ENCODE measurements at places on chromosomes 3 and 15. TPM values are rescaled to one million over a fixed set of nuclear protein-coding genes. Genes with fewer than 3 reads are reported as not detected.

Gene USP19
- polyA plus RNA-seq, result 30.0 TPM

Gene TMCO5A
- polyA plus RNA-seq, result not detected

Gene EIF4E3
- 12.8 TPM for polyA plus RNA-seq

Gene TAGLN3
- 3.0 TPM for polyA plus RNA-seq

Gene ERICH6
- not detected for polyA plus RNA-seq

Gene MKRN2OS
- 0.53 TPM for polyA plus RNA-seq

Gene ASB14
- 0.71 TPM for polyA plus RNA-seq

Gene PPM1L
- 9.8 TPM for polyA plus RNA-seq

Gene SPATA12
- not detected for polyA plus RNA-seq

Gene C3orf49
- polyA plus RNA-seq, result 0.97 TPM

Gene DLL4
- 10.5 TPM for polyA plus RNA-seq

Gene GCSAM
- 1.1 TPM for polyA plus RNA-seq

- peak; percentile 85 for DNase-seq
Observed at GRCh38 chr15:75452364-75452864, 924 bp upstream of the SIN3A start.

- no peak for DNase-seq
Observed at GRCh38 chr3:72238801-72239200, 453.9 kb upstream of the PROK2 start.

DNA sequence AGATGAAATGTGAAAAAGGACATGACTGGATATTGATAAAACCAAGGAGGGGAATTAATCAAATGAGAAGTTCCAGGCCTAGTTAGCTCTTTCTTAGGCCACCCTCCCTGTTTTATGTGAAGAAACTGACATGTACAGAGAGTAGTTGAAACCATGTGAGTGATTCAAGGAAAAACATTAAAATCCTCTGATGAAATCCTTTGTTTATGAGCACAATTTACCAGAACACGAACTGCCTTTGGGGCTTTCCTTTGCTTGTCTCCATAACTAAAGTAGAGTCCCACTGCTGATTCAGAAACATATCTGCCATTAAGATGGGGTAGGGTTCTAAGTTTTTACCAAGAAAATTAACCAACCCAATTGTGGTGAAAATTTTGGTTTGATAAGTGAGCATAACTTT is 558.3 kb downstream of the NR2F2 start:
- DNase-seq, result no peak

DNA sequence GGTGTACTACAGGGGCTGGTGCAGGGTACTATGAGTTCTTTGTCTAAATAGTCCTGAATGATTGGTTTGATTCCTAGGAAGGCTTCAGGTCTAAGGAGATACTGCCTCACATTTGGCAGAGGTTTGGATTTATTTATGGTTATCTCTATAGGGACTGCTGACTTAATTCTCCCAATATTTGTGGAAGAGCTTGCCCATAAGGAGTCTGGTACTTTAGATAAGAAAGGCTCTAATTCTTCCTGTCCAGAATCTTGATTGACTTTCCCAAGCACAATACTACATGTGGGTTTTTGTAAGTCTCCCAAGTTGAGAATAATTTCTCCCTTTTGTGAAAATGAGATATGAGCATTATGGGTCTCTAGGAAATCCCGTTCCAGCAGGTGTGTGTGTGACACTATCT is 36.7 kb upstream of the AP4E1 start:
- DNase-seq, result no peak

- DNase-seq, result no peak
Observed at GRCh38 chr3:84265768-84266167, 693.0 kb upstream of the CADM2 start.

GRCh38 chr3:44050867-44051266 is 190.8 kb upstream of the TOPAZ1 start:
- DNase-seq, result no peak

DNA sequence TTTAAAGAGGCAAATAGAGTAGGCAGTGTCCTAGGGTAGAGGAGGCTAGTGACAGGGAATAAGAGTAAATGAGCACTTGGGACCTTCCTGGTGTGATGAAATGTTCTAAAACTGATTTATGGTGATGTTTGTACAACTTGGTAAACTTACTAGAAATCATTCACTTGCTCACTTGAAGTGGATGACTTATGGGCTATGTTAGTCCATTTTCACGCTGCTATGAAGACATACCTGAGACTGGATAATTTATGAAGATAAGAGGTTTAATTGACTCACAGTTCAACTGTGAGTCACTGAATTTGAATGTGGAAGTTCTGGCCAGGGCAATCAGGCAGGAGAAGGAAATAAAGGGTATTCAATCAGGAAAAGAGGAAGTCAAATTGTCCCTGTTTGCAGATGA is 31.7 kb upstream of the DHX36 start:
- DNase-seq, result no peak

GRCh38 chr3:46359733-46360493 is 6.0 kb downstream of the CCR2 start:
- DNase-seq, result peak; percentile 30

GRCh38 chr15:75029378-75030022 is 6.1 kb downstream of the PPCDC start:
- peak; percentile 92 for DNase-seq

GRCh38 chr3:134333522-134334181 is 40.6 kb downstream of the AMOTL2 start:
- DNase-seq, result no peak

GRCh38 chr3:47266709-47267489 is 15.7 kb downstream of the KIF9 start:
- DNase-seq, result peak; percentile 80

- no peak for DNase-seq
Observed at GRCh38 chr3:45170096-45170495, 23.9 kb upstream of the CDCP1 start.

- no peak for DNase-seq
Observed at GRCh38 chr15:56468401-56468800, 3.5 kb upstream of the MNS1 start.

- no peak for DNase-seq
Observed at GRCh38 chr15:72178976-72179585, 18.5 kb downstream of the GRAMD2A start.

- DNase-seq, result no peak
Observed at GRCh38 chr3:140765246-140765645, 87.4 kb downstream of the TRIM42 start.

DNA sequence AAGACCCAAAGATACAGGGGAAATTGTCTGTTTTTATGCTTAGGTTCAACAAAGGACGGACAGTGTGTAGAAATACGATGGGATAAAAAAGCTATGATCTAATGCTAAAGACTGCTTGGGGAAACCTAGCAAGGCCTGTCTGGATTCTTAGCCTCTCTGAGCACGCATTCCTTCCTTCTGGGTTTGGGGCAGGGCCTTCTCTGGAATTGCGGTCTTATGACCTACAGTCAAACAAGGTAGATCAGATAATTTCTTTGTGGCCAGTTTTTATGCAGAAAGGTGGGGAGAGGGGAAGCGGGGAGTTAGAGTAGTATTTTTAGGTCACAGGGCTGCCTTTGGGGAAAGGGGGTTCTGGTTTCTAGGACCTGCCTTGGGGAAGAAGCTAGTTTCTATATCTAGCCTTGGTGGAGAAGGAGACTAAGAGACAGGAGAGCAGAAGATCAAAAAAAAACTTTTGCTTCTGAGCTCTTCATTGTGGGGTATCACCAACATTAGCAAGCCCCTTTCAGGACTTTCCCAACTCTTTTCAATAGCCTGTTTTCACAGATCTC is 39.1 kb upstream of the LIPC start:
- no peak for DNase-seq

- no peak for DNase-seq
Observed at GRCh38 chr3:124826703-124827102, 60.5 kb downstream of the ITGB5 start.

DNA sequence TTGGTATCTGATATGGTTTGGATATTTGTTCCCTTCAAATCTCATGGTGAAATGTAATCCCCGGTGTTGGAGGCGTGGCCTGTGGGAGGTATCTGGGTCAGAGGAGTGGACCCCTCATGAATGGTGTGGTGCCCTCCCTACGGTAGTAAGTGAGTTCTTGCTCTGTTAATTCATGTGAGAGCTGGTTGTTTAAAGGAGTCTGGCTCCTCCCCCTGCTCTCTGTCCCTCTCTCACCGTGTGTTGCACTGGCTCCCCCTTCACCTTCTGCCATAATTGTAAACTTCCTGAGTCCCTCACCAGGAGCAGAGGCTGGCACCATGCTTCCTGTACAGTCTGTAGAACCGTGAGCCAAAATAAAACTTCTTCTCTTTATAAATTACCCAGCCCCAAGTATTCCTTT is 246.9 kb upstream of the AGTR1 start:
- DNase-seq, result no peak

DNA sequence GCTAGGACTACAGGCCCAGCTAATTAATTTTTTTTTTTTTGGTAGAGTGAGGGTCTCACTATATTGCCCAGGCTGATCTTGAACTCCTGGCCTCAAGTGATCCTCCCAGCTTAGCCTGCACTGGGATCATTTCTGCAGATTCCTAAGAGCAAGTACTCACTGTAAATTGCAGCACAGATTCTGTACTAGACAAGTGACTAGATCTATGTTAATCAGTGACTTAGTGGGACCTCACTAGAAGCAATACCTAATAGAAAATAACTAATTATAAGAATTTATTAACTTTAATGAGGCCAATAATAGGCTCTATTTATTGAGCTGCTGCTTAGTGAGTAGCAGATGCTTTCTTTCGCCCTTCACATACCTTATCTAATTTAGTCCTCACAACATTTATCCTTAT is 10.6 kb upstream of the UTS2B start:
- no peak for DNase-seq

- no peak for DNase-seq
Observed at GRCh38 chr3:197496746-197497125, 59.0 kb downstream of the BDH1 start.

DNA sequence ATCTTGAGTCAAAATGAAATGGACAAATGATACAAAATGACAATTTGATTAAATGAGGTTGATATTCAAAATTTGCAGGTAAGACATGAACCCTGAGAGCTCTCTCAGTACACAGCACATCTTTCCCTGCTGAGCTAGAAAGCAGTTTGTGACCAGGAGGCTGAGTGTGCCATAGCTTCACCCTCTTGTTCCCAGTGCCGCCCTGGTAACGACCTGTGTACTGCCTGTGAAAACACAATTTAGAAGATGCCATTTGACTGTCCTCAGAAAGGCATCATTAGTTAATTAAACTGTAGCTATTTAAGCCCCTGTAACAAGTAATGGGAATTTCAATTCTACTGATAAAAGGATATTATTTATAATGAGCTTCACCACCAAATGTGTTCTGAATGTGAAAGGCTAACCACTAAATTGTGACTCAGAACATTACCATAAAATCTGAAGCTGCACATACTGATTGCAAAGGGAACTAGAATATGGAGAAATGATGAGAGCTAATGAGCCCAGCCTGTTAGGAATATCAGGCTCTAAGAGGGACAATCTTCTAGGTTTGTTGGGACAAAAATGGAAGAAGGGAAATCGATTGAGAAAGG is 212.9 kb upstream of the ARPP21 start:
- no peak for DNase-seq

- no peak for DNase-seq
Observed at GRCh38 chr3:139588450-139588849, 48.9 kb upstream of the RBP1 start.

DNA sequence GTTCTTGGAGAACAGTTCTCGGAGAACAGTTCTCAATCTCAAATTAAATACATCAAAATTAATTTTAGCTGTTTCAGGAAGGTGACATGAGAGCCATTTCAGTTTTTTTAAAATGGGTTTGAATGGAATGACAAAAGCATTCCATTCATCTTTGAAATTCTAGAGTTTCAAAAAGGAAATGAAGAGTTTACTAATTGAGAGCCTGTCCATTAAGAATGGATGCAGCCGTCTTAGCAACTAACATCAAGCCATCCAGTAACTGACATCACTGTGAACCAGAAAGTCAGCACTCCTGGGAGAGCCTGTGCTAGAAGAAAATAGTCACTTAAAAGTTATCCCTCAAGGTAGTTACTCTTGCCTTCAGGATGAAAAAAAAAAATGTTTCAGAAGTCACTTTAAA is 47.0 kb upstream of the FSTL1 start:
- peak; percentile 40 for DNase-seq

DNA sequence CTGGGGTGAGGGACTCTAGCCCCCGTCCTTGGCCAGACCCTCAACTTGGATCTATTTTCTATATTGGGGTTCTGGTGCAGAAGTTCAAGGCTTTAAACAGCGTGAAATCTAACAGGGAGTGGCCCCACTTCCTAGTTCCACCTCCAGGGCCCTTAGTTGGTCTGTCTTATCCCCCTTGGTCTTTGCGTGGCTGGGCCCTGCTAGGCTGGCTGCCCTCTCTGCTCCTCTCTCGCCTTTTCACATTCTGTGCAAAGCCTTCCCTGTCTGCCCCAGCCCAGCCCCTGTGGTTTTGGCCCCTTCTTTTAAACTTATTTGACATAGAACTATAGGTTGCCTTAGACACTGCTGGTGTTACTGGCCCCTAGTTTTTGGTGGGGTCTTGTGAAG is 5.6 kb downstream of the PPCDC start:
- no peak for DNase-seq

GRCh38 chr3:48301800-48302166 is 31.7 kb downstream of the SPINK8 start:
- DNase-seq, result no peak

GRCh38 chr3:185733980-185734724 is 90.7 kb downstream of the IGF2BP2 start:
- DNase-seq, result no peak

- no peak for DNase-seq
Observed at GRCh38 chr15:45855210-45855906, 220.5 kb downstream of the SQOR start.

- no peak for DNase-seq
Observed at GRCh38 chr3:150666167-150666566, 37.6 kb downstream of the ERICH6 start.

All from muscle of arm (tissue), 14 donors.